Activated CD4-positive, alpha-beta T cell treated with anti-CD3 and anti-CD28 coated beads, Interleukin-2, amount 50 U/mL, for 48 hours (primary cell): ENCODE measurements at places on chromosomes 13 and 19.
A peak's percentile ranks its signal among the peaks of the same experiment; 100 is the strongest.

DNA sequence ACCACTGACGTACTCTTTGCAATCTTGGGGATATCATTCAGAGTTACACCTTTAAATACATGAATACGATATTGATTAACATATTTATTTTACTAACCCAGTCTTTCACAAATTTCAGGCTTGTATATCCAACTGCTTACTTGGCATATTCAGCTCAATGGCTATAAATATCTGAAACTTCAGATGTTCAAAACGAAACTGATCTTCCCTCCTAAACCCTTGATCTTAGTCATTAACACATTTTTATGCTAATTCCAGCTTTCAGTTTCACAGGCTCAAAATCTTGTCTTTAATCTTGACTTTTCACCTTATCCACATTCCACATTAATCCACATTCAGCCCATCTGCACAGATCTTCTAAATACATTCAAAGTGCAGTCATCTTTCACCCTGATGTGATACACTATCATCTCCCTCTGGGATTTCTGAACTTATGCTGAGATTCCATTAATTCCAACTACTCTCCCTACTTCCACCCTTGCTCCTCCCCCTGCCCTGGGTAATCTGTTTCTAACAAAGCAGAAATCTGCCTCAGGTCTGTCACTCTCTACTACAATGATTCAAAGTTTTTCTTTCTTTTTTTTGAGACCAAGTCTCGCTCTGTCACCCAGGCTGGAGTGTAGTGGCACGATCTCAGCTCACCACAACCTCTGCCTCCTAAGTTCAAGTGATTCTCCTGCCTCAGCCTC is 387.2 kb downstream of the GPC5 start:
- DNase-seq, result no peak

- DNase-seq, result no peak
These were observed 17.1 kb upstream of the SHFL start for GRCh38 chr19:10069046-10069445.

GRCh38 chr13:56561327-56561726 is 579.4 kb upstream of the PRR20A start:
- DNase-seq, result no peak

- no peak for DNase-seq
These were observed 2.8 kb downstream of the IGFLR1 start for GRCh38 chr19:35739275-35740107.

- DNase-seq, result no peak
These were observed 10.2 kb downstream of the C2CD4C start for GRCh38 chr19:398719-399118.

DNA sequence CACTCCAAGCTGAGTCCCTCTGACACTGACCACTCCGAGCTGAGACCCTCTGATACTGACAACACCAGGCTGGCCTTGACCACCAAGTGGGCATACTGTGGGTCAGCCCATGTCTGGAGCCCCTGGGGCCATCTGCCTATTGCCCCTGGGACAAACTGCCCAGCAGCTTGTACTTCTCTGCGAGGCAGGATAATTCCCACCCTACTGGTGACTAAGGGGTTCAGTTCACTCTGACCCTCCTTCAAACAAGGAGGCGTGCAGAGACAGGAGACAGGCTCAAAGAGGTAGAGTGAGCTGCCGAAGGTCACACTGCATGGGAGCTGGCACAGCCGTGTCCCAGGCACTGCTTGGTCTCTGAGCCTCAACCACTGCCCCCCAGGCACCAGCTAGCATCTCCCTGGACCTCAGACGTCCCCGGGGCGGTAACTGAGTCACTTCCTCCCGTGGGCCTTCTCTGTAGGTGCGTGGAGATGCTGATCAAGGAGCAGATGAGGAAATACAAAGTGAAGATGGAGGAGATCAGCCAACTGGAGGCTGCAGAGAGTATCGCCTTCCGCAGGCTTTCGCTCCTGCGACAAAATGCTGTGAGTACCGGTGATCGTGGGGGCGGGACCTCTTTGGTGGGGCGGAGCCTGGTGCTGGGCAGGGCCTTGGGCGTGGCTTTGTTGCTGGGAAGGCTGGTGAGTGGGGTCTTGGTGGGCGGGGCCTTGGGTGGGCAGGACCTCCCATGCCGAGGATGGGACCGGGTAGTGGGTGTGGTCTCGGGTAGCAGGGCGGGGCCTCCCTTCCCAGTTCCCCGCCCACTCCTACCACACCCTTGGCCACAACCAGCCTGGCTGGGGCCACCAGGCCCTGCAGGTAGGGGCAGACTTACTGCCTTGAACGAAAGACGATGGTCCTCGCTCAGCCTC is 5.8 kb upstream of the USE1 start:
- DNase-seq, result peak; percentile 62

DNA sequence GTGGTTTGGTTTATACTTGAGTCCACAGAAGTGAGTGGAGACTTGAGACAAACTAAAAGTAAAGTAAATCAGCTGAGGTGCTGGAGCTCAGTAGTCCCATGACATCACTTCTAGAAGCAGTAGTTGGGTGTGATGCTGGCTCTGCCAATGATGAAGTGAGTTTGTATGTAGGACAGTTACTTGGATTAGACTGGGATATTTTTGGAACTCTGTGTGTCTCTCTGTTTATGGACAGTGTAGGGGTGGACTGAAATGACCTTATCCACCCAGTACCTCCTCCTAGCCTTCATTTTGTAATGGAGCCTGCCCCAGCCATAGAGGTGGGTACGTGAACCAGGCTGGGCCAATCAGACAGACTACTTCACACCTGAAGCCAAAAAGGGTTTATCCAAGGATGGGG is 52.2 kb downstream of the POLR1D start:
- DNase-seq, result no peak

- no peak for DNase-seq
These were observed 27.9 kb downstream of the DGKH start for GRCh38 chr13:42076309-42076713.

DNA sequence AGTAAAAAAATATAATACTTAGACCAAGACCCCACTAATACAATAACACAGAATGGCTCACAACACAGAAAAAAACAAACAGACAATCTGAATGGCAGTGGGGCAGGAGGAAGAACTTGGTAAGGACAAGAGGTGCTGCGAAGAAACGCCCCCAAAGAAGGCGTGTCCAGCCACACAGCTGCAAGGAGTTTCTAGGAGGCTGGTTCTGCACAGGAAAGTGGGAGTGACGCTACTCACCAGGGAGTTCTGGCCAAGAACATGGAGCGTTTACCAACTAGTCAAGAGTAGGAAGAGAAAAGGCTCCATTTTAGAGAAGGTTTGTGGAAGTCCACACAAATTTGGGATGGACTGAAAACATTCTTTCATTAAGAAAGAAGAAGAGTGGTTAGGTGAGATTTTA is 95.3 kb upstream of the SLC15A1 start:
- no peak for DNase-seq

DNA sequence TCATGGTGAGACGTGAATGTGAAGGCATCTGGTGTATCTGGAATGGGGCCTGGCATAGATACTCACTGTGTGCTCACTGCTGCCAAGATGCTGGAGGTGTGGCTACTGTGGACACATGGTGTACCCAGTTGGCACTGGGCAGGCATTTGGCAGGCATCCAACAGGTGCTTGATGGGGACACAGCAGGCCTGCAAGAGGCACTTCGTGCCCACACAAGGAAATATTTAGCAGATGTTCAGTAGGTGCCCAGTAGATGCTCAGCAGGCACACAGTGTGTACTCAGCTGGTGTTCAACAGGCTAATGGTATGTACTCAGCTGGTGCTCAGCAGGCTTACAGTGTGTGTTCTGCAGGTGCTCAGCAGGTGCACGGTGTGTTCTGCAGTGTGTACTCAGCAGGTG is 14.2 kb downstream of the CRTC1 start:
- DNase-seq, result no peak

GRCh38 chr19:11813703-11814028 is 407 bp upstream of the ZNF440 start:
- DNase-seq, result no peak
